Type B pancreatic cell (in vitro differentiated cells): ENCODE measurements at places on chromosomes 12 and 14.

- DNase-seq: no peak
Measured at GRCh38 chr12:84888861-84889260, 23.7 kb downstream of the SLC6A15 start.

GRCh38 chr14:75181293-75182062, 5.1 kb upstream of the TMED10 start:
- DNase-seq: no peak

DNA sequence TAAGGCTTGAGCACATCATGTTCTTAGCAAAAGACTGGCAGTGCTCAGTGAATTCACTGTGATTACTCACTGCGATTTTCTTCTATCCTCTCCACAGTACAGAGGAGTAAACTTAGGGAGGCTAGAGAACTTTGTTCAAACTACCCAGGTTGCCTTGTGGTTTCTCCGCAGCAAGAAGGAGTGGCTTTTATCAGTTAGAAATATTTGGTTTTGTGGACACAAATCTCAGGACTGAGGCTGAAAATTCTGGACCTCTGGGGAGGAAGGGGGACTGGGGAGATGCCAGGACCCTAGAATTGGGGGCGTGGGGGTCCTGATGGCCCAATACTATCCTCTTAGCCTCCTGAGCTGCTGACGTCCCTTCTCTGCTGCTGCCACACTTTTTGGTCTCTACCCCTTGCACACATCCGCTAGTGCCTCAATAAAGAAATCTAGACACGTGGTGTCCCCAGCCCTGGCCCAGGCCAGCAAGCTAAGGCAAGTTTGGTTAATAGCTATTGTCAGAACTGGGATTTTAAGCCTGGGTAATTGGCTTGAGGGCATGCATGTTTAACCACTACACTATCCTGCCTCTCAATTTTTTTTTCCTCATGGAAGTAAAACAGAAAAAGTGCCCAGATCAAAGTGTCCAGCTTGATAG, 842 bp downstream of the OAS2 start:
- DNase-seq: no peak

GRCh38 chr12:6635375-6635855, 344 bp downstream of the LPAR5 start:
- no peak for DNase-seq

DNA sequence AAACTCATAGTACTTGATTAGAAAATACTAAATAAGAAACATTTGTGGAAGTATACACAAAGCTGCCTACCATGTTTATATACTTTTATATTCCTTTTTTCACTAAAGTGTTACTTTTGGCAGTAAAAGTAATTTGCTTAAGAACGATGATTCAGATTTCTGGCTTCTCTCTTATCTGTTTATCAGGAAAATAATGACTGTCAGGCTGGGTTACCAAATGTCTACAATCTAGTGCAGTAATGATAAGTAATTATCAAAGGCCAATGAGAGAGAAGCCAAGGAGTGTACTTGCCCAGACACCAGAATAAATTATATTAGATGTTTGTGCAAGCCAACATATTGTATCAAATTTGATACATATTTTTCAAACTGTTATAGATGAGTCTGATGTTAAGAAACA, 113.4 kb downstream of the RALGAPA1 start:
- no peak for DNase-seq

DNA sequence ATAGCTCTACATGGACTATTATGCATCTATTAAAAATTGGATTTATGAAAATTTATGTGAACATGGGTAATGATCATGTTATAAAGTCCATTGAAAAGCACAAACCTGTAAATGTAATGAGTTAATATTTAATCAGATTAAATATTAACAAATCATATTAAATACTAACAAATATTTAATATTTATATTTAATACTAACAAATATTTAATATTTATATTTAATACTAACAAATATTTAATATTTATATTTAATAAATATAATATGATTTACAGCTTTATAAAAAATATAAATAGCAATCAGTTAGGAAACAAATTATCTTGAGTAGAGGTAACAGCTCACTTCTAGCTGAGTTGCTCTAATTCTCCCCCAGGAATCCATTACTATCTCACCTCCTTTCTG, 758.0 kb upstream of the USP15 start:
- DNase-seq: no peak

DNA sequence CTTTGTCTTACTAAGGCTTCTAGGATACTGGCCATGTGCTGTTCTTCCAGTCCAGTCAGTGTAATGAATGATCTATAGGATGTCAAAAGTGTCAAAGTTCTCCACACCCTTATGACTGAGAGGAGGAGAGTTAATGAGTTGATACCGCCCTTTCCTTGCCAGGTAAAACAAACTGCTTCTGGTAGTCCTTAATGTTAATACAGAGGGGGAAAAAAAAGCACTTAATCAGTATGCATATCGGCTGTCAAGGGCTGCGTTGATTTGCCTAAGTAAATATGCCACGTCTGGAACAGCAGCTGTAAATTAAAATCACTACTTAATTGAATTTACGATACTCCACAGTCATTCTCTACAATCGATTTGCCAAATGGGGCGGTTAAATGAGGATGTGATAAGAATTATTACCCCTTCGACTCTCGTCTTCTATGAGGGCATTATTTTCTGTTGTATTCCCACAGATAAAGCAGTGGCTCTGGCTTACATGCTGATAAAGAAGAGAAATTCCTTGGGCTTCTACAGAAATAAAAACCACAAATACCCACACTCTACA, 416.0 kb downstream of the KCNH5 start:
- DNase-seq: no peak

- DNase-seq: no peak
Measured at GRCh38 chr14:61168141-61168540, 113.0 kb downstream of the TMEM30B start.

DNA sequence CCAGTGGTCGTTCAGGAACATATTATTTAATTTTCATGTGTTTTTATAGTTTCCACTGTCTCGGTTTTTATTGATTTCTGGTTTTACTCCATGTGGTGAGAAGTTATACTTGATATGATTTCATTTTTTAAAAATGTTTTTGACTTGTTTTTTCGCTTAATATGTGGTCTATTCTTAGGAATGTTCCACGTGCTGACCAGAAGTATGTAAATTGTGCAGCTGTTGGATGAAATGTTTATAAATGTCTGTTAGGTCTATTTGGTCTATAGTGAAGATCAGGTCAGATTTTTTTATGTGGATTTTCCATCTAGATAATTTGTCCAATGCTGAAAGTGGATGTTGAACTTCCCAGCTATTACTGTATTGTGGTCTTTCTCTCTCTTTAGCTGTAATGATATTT, 433.8 kb upstream of the MIS18BP1 start:
- no peak for DNase-seq

GRCh38 chr12:122403115-122403770, 19.2 kb downstream of the CLIP1 start:
- no peak for DNase-seq

- no peak for DNase-seq
Measured at GRCh38 chr12:45368841-45369489, 153.1 kb downstream of the ANO6 start.

GRCh38 chr12:99549651-99550050, 97.9 kb upstream of the GARIN6 start:
- no peak for DNase-seq

DNA sequence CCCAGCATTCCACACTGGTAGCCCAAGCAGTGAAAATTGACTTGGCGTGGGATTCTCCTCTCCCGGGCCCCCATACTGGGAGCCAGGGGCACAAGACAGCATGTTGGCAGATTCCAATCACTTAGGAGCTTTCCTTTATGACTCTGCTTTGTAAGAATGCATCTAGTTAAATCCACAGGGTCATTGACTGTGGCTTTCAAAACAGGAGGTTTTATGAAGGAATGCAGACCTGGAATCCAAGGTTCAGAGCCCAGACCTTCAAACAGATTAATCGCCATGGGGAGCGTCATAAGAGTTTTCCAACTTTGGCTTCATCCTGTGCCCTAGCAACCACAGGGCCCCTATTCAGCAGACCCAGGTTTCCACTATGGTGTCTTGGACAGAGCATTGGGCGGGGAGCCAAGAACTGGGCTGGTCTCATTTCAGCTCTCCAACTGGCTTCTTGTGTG, 76.4 kb upstream of the RMST start:
- no peak for DNase-seq

DNA sequence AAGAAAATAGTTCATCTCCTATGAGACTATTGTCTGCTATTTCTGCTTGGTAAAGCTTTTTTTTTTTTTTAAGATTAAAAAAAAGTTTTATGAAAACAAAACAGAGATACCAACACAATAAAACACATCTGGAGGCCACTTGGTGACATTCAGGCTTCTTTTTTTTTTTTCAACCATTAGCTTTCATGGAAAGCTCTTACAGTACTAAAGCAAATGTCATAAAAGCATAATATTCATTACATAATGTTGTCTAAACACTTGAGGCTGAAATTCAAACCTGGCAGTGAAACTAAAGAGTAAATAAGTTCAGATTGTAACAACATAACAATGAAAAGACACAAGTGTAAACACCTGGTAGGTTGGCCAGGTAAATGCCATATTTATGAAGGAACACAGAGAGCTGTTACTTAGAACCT, 14.7 kb downstream of the PRICKLE1 start:
- no peak for DNase-seq

GRCh38 chr12:30792085-30792484, 37.3 kb upstream of the CAPRIN2 start:
- DNase-seq: no peak

DNA sequence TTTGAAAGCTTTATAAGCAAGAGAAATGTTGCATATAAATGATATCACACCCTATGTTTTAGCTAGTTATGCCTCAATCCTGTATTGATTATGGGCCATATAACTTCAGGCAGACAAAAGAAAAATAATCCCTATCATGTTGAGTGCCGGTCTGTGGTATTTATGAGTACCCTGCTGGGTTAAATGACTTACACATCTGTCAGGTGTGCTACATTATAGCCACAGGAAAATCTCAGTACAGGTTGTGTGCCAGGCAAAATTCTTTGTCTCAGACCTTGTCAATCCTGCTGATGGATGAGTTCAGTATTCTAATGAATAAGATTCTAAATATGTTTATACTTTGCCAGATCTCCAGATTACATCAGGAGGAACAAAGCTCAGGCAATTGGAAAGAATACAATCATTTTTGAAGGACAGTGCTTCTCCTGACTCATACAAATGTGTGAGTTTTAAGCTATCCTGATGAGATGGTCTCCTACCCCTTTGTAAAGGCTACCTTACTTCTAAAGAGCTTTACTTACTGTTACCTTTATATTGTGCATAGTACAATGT, 109.8 kb upstream of the FOXG1 start:
- DNase-seq: no peak

GRCh38 chr12:2019126-2019525, 14.9 kb upstream of the DCP1B start:
- DNase-seq: no peak

DNA sequence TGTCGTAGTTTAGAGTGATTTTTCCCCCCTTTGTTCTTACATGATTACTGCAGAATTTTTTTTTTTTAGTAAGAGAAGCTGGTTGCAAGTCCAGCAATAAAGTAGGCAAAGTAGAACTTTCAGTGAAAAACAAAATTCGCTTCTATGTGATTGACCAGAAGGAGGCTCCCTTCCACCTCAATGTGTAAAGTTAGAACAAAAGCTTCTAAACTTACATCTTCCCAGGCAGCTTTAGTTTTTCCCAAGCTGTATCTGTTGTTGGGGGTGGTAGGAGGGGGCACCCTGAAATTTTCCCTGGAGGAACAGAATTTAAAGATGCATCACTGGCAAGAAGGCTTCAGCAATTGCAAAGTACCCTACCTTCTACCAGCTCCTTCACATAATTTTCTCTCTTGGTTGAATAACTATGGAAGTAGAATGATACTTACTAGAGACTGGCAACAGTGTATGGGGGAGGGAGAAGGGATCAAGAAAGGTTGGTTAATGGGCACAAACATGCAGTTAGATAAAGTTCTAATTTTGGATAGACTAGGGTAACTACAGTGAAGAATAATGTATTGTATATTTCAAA, 87.3 kb upstream of the E2F7 start:
- DNase-seq: no peak
